NCI-H1694 treated with DMSO at 0.1 percent for 48 hours (cell line): ENCODE measurements at places on chromosomes 6 and 20.

DNA sequence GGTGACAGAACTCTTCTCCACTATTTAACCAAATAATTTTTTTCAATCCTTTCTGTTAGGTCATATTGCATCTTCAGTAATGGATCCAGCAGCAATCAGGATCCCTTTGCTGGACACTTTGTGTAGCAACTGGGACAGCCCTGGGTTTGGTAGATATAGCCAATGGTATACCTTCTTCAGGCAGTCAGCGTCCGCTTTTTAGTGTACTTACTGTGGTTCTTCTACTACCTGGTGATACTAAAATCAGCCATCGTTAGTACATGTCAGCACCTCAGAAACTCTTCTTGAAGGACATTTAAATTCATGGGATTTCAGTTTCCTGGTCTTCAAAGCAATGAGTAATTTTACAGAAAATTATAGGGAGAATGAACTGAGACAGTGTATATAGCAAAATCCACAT lies 93.5 kb downstream of the ADGRG6 start:
- DNase-seq = no peak

GRCh38 chr6:21591446-21591845 lies 2.1 kb upstream of the SOX4 start:
- no peak for DNase-seq

GRCh38 chr6:169803271-169803811 lies 51.9 kb downstream of the ERMARD start:
- DNase-seq = no peak

GRCh38 chr6:34992376-34992775 lies 103.3 kb downstream of the ANKS1A start:
- DNase-seq = no peak

GRCh38 chr6:137863091-137863797 lies 3.8 kb upstream of the TNFAIP3 start:
- DNase-seq = no peak
